Type B pancreatic cell (in vitro differentiated cells): ENCODE measurements at places on chromosomes 3 and 15.

DNA sequence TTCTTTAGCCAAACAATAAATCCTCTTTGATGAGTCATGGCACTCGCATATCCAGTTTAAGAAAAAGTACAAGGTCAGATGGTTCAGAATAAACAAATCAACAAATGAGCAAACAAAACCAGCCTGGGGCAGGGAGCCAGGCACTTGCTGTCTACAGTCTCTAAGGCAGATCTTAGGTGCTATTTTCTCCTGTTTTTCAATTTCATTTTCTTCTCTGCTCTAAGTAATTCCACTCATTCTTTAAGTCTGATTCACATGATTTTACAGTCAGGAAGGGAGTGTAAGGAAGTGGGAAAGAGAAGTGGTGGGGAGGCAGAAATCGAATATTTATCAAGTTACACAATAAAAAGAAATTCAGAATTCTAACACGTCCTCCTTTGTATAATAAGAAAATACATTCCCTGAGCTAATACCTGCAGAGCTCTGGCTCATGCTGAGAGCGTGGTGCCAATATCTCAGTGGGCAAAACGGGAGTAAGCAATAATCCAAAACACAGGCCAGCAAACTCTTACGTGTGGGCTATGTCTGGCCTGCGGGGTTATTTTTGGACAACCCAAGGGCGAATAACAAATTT, 298.6 kb downstream of the ADAMTS17 start:
- DNase-seq = no peak

DNA sequence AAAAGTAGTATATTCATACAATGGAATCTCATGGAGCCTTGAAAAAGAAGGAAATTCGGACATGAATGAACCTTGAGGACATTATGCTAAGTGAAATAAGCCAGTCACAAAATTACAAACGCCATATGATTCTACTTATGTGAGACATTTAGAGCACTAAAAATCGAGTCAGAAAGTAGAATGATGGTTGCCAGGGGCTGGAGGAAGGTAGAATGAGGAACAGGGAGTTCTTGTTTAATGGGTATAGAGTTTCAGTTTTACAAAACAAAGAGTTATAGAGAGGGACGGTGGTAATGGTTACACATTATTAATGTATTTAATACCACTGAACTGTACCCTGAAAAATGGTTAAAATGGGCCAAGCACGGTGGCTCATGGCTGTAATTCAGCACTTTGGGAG, 19.5 kb downstream of the UBXN7 start:
- DNase-seq = no peak

DNA sequence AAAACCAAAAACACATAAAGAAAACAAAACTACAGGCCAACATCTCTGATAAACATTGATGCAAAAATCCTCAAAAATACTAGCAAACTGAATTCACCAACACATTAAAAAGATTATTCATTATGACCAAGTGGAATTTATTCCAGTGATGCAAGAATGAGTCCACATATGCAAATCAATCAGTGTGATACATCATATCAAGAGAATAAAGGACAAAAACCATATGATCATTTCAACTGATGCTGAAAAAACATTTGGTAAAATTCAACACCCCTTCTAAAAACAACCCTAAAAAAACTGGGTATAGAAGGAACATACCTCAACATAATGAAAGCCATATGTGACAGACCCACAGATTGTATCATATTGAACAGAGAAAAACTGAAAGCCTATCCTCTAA, 265.6 kb upstream of the DCBLD2 start:
- no peak for DNase-seq

DNA sequence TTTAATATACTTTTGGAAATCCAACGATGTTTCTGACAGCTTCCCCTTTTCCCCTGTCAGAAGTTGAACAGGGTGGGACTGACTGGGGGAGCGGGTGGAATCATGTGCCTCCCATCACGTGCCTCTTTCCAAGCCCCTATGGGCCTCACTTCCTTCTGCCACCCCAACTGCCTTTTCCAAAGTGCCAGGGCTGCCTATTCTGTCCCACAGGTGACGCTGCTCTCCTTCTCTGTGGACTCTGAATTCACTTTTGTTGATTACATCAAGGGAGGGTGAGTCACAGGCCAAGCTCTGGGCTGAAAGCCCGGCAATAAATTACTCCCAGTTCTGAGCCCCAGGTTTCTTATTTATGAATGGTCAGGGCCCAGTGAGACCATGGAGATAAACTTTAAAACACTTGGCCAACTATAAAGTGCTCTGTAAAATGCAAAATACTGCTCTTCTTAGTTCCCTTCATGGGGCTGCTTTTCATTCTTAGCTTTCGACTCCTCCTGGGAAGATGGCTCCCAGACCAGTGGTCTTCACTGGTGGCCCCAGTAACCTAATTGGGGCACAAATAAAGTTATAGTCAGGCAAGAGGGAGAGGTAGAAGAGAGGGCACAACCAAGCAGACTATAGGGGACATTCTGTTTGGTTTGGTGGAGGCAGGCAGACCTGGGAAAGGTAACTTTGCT, 12.3 kb downstream of the CPNE9 start:
- DNase-seq = no peak
